CD4-positive, alpha-beta T cell treated with Interleukin-21 for 1 hour (primary cell): ENCODE measurements at places on chromosomes 4 and X.

DNA sequence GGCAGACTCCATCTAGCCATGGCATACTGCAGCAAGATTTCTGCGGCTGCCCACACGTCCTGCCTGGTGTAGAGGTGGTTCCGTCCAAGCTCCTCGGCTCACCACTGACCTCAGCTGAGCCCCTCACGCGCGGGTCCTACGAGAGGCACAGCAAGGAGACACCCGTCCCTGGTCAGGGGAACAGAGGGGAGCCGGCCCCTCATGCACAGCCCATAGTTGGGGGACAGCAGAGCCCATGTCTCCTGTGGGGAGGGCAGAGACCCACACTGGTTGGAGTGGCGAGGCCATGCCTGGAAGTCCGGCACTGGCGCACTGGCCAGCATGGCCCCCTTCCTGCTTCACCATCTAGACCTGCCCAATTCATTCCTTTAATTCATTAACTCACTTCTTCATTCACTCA lies 80.8 kb downstream of the HTRA3 start:
- no peak for DNase-seq

GRCh38 chr4:28421221-28421620 lies 1560.6 kb downstream of the STIM2 start:
- no peak for DNase-seq

DNA sequence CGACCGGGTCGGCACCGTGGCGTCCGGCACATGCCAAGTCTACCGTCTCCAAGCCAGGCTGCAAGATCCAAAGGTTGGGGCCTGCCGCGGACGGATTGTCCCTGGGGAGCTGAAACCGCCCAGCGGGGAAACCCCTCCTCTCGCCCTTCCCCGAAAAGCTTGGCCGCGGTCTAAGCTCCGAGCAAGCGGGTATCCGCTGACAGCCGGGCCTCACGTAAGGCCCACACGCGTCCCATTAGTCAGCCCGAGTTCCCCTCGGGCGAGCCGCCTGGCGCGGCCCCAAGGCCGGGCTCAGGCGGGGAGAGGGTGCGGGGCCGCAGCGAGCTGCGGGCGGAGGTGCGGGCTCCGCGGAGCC lies 6.8 kb upstream of the BCOR start:
- DNase-seq: no peak

DNA sequence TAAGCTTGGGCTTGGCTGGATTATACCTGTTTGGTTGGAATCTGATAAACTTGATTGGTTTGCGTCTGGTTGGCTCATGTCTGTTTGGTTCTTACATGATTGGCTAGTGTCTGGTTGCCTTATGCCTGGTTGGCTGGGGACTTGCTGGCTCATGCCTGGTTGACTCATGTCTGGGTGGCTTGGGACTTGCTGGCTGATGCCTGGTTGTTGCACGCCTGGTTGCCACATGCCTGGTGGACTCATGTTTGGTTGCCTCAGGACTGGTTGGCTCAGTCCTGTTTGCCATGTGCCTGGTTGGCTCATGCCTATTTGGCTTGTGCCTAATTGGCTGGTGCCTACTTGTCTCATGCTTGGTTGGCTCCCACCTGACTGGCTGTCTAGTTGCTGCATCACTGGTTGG lies 104.5 kb downstream of the APOOL start:
- DNase-seq: no peak

DNA sequence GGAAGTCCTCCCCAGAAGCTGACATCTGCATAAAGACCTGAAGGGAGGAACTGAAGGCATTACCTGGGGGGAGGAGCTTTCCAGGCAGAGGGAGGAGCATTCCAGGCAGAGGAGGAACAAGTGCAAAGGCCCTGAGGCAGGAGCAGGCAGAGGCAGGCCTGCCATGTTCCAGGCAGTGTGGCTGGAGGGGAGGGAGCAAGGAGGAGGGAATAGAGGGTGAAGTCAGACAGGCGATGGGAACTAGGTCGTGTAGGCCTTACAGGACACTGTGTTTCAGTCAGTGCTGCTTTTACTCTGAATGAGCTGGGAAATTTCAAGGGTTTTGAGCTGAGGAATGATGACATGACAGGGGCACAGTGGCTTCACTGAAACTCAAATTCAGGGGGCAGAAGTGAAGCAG lies 292.7 kb downstream of the BCOR start:
- no peak for DNase-seq

DNA sequence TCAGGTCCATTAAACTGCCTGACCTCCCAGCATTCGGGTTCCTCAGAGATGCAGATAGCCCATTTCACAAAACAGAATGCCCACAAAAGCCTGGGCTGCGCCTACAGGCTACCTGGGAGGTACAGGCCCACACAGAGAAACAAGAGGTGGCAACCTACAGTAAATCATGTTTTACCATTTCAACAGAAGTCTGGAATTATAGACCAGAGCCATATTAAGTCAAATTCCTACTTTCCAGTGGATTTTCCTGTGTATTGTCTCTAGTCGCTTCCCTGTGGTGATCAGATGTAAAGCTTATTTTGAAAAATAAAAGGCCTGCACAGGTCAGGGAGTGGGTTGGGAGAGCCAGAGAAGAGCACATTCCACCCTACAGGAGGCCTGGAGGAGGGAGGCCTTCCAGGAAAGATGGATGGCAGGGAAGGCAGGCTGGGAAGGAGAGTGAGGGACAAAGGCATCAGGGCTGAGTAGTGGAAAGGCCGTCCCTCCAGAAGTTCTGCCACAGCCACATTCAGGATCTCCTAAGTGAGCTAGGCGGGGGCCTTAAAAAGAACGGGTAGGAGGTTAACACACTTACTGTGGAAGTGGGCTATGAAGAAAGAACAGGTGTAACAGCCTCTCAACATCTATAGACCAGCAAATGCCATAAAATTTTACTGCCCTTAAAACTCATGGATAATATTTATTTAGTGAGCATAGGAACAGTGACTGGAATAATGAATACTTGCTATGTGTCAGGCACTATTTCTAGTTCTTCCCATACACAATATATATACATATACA lies 19.0 kb upstream of the USO1 start:
- DNase-seq: no peak

GRCh38 chr4:8349664-8350236 lies 80.2 kb downstream of the HTRA3 start:
- DNase-seq: no peak

GRCh38 chr4:2961811-2962441 lies 1.3 kb downstream of the NOP14 start:
- peak; percentile 34 for DNase-seq

DNA sequence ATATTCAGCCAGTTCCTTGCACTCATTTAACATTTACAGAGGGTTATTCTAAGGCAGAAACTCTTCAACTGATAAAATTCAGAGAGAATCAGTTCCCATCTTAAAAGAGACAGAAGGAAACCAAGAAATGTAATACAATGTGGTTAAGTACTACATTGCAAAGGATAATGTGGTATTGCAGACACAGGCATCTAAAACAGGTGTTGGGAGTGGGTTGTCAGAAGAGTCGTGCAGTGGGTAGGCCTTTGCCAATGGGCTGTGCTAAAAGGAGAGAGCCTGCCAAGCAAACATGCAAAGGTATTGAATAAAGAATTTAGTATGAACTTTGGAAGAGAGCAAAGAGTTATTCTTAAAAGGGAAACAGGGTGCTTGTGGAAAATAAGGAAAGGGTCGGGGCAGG lies 1044.4 kb upstream of the DIAPH2 start:
- DNase-seq: no peak

GRCh38 chr4:158858410-158859199 lies 89.8 kb downstream of the FNIP2 start:
- no peak for DNase-seq

- DNase-seq: no peak
Measured at GRCh38 chrX:14963447-14964236, 90.4 kb downstream of the MOSPD2 start.

DNA sequence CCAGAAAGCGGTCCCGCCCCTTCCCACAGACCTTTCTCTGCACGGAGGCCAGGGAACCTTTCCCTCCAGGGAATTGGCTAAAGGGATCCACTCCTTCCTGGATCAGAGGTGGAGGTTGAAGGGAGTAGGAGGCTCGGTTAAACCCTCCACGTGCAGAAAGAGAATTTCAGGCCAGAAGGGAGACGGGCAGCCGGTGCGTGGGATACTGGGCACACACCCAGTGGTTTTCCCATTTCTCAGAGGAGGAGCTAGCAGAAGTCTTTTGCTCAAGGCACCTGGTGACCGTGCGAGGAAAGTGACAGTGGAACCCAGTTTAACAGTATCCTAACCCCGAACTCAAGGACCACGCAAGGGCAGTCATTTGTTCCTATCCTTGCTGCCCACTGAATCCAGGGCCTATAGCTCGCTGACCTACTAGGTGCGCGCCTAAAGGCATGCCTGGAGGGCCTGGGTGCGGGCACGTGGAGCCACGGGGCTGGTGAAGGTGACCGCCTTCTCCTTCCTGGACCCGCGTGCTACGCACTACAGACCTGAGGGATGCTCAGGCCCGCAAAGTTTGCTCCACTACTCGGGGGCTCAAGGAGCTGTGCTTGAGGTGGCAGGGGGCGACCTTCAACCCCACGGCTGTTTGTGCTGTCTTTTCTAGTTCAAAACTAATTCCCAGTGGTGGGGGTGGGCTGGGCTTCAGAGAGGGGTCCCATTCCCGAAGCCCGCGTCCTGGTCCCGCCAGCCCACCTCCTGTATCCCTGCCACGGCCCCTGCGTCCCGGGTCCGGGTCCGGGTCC lies 587 bp upstream of the AFF2 start:
- no peak for DNase-seq

DNA sequence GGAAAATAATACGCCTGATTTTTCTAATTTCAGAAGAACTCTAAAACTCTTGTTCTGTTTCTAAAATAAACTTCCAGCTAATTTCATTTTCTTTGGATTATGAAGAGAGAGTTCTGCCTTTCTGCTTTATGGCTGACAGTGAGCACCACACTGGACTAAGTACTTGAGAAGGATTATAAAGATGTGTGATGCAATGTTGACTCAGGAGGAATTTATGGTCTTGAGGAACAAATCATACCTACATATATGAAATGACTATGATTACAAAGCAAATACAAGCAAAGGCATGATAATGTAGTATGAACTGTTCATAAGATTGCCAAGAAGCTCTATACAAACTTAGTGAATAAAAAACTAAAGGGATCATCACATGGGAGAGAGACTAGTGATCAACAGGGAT lies 13.0 kb upstream of the SLC25A5 start:
- no peak for DNase-seq

GRCh38 chr4:103098341-103098740 lies 1.3 kb downstream of the BDH2 start:
- no peak for DNase-seq

- no peak for DNase-seq
Measured at GRCh38 chr4:175451238-175451965, 360.7 kb downstream of the GPM6A start.

- no peak for DNase-seq
Measured at GRCh38 chr4:178339769-178340168, 897.5 kb upstream of the AGA start.

- DNase-seq: no peak
Measured at GRCh38 chr4:156558373-156559025, 413.1 kb downstream of the PDGFC start.

DNA sequence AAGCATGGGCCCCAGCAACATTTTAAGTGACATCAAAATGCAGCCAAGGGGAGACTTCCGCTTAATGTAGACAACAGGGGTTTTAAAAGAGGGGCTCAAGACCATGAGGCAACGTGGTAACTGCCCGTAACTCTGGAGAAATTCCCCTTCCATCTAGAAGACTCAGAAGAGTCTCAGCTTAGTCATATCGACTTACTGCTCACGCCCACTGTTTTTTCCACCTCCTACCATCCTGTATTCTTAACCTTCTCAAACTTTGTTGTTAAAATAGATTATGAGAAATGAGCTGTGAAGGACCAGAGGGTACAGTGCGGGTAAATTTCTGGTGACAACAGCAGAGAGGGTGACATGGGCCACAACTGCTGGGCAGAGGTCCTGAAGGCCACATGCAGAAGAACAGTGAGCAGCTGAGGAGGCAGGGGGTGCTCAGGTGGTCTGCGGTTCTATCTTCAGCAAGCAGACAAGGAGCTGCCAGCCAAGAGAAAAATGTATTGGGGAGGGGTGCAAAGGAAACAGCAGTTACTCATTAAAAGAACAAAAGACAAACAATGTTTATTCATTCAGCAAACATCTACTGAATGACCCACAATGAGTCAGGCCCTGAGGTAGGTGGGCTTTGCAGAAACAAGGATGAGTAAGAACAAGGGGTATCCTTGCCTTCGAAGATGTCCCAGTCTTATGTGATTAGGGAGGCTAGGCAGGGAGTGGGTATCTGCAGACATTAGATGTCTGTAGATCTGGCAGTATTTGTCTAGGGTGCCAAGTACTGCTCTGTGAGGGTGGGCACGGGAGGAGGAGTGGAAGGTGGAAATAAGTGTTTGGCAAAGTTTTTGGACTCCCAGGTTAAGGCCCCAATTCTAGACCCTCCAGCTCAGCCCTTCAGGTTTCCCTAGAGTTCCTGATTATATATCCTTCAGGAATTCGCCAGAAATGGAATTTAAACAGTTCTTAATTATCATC lies 175.3 kb downstream of the TSPAN5 start:
- no peak for DNase-seq

DNA sequence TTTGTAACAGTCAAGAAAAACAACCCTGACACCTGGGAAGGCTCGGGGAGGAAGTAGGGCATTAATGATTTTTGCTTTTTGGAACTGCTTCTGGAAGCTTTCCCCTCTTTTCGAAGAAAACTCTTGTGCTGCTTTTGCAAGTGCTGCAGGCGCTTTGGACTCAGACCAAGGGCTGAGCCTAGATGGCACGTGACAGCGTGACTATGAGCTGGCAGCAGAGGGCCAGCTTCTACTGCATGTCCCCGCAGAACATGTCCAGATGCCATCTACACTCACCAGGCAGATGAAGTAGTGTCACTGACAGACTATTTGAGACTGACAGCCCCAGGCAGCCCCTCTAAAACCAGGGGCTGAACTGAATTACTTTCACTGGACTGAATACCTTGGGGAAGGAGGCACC lies 6.2 kb downstream of the NR0B1 start:
- no peak for DNase-seq

- no peak for DNase-seq
Measured at GRCh38 chr4:79209081-79209480, 116.8 kb downstream of the NAA11 start.

- DNase-seq: no peak
Measured at GRCh38 chr4:108941904-108942430, 179.1 kb upstream of the ETNPPL start.

- DNase-seq: peak; percentile 75
Measured at GRCh38 chr4:185201977-185202962, 1.5 kb downstream of the CFAP97 start.

- DNase-seq: no peak
Measured at GRCh38 chr4:118909173-118909956, 20.7 kb downstream of the SYNPO2 start.

- no peak for DNase-seq
Measured at GRCh38 chrX:149458586-149458985, 46.5 kb downstream of the IDS start.

GRCh38 chrX:14243823-14244222 lies 214.1 kb upstream of the GEMIN8 start:
- DNase-seq: no peak

- DNase-seq: no peak
Measured at GRCh38 chr4:138021139-138021830, 220.9 kb downstream of the SLC7A11 start.

- no peak for DNase-seq
Measured at GRCh38 chr4:73070074-73070390, 516 bp upstream of the COX18 start.

- DNase-seq: no peak
Measured at GRCh38 chr4:9969526-9970398, 51.5 kb downstream of the SLC2A9 start.
